ENCODE measurements at places on chromosomes 1 and 21.
A peak's percentile ranks its signal among the peaks of the same experiment; 100 is the strongest.

DNA sequence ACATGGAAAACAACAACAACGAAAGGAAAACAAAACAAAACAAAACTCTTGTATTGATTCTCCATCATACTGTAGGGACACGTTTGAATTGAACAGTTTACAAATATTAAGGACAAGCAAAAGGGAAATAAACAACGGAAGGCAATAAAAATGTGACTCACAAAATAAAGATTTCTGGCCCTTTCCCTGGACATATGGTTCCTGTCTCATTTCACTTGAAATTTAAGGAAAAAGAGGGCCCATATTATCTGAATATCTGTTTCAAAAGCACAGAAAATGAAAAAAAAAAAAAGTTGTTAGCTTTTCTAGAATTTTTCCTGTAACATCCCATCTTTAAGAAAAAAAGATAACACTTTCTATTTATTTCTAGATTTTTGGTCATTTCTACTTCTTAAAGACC is 3.6 kb upstream of the PKN2 start:
- no peak for DNase-seq

DNA sequence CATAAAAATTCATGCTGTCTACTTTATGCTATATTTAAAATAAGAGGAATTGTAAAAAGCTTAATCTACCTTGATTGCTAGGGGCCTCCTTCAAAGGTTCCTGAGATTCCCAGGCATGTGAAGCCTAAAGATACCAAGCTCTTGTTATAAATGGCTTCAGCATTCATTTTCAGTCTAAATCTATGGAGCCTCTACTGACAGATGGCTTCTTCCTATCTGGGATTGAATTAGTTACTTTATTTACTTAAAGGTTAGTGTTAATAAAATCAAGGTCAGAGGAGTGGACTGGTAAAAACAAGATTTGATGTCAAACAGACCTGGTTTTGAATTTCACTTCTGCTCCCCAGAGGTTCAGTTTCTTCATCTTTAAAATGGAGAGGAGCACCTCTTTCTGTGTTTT is 93.7 kb downstream of the TNNI3K start:
- DNase-seq = no peak

GRCh38 chr21:45279446-45280177 is 8.1 kb downstream of the POFUT2 start:
- DNase-seq = no peak

- no peak for DNase-seq
Measured at GRCh38 chr1:112440574-112440973, 44.6 kb downstream of the CTTNBP2NL start.

- DNase-seq = no peak
Measured at GRCh38 chr1:66243548-66244130, 290.3 kb upstream of the SGIP1 start.

- peak; percentile 47 for DNase-seq
Measured at GRCh38 chr1:160710517-160711252, 937 bp downstream of the CD48 start.

DNA sequence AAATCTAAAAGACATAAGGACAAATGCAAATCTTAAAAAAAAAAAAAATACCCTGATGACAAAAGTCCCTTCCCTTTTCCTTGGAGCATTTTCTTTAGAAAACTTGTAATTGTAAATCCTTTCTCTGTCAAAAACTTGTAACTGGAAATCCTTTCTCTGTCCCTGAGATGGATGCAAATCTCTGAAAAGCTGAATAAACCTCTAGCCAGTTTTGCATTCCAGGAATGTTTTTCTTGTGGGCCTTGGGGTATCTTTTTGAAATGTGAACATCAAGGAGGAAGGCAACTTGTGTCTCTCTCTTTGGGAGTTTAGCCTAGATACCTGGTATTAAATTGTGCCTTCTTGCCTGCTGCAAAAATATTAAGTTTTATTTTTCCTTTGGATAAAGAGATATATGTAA is 305.3 kb downstream of the KCNT2 start:
- no peak for DNase-seq

DNA sequence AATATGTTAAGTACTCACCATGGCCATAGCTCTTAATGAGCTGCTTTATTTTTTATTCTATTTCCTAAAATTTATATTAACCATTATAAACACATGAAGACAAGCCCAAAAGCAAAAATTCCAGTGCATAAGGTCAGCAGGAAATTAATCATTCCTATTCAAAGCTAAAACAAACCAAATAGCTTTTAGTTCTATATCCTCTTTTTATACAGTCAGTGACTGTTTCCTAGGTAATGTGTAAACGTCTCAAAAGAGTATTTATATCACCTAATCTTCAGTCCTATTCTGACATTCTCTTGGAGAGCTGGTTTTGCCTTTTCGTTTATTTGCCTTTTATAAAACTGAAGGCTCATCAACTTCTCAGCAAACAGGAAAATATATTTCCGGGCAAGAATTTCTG is 4.2 kb downstream of the GOLPH3L start:
- no peak for DNase-seq

DNA sequence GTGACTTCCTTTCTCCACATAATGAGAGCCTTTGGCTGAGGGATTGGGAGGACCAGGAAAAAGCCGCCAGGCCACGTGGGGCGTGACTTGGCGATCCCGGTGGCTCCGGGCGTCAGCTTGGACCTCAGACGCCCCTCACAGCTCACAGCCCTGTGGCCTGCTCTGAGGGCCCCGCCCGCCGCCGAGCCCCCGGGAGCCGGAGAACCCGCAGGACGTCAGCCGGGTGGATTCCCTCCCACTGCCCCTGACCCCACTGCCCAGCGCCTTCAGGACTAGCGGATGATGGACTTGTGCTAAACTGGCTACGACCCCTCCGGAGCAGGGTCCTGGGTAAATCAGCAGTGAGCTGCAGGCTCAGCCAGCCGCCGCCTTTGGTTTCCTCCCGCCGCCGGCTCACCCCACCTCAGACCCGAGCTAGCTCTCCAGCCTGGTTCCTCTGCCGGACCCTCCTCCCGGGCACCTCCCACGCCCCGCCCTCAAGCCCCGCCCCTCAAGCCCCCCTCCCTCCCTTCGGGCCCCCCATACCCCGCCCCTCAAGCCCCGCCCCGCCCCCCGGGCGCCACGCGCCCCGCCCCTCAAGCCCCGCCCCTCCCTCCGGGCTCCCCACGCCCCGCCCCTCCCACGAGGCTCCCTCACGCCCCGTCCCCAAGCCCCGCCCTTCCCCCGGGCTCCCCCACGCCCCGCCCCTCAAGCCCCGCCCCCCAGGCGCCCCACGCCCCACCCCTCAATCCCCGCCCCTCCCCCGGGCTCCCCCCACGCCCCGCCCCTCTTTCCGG is 10.0 kb upstream of the FAAP20 start:
- peak; percentile 77 for DNase-seq

- no peak for DNase-seq
Measured at GRCh38 chr1:197912739-197913494, 4.3 kb upstream of the LHX9 start.

GRCh38 chr1:203652724-203653461 is 26.3 kb downstream of the ATP2B4 start:
- no peak for DNase-seq

DNA sequence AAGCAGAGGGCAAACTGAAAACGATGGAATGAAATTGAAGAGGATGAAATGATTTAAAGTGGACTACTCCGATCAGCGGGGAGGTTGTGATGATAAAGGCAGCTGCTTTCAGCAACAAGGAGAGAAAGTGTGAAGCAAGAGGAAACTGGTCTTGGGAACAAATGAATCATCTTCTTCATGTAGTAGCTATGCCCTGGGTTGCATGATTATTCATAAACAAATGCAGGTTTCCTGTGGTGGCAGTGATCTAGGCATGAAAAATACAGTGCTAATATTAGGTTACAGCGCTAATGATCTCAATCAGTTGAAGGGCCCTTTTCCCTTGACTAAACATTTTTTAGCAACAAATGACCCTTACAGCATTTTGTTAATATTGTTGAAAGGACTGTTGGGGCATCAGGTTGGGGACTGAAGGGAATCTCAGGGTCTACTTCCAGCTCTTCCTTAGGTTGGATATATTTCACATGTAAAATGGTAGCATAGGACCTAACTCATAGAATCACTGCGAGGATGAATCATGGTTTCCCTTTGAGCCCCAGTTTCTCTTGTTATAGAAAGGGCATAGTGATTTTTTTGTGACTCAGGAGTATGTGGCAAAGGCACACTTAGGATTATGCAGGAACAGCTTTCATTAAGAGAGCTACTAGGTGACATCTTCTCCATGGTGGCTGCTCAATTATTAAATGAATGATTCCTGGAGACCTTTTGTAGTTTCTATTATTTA is 1.9 kb upstream of the ZFYVE9 start:
- DNase-seq = peak; percentile 82

DNA sequence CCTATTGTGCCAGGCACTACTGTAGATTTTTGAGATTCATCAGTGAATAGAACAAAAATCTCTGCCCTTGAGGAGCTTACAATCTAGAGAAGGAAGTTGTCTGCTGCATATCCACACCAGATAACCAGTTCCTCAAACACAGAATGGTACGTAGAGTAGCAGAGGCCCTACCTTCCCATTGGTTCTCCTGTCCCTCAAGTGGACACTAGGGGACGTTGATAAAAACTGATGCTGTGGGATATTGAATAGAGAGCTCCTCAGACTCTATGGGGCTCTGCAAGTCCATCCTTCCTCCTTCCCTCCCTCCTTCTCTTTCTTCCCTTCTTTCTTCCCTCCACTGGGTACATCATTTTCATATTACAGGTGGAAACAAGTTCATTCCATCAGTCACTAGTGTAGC is 371.3 kb downstream of the PBX1 start:
- DNase-seq = no peak

GRCh38 chr1:246592695-246593094 is 26.4 kb downstream of the CNST start:
- DNase-seq = no peak

GRCh38 chr1:154773551-154773950 is 96.5 kb downstream of the KCNN3 start:
- no peak for DNase-seq

DNA sequence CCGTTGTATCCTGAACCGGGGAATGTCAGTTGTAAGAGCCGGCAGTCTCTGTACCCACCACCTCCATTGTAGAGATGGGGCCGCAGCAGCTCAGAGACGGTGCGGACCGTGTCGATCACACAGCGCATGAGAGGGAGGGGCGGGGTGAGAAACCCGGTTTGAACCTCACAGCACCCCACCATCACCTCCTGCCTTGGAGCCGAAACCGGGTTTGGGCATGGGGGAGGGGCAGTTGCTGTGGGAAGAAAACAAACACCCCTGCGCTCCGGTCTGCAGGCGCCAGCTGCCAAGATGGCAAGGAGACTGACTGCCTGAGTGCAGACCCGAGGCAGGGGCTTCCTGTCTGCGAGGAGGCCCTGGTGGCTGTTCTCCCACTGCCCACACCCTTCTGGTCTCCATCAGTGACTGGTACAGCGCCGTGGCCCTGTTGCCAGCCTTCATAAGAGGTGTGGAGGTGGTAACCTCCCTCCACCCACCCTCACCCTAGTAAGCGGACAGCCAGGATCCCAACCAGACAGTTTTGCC is 69.2 kb upstream of the SSBP3 start:
- DNase-seq = no peak

DNA sequence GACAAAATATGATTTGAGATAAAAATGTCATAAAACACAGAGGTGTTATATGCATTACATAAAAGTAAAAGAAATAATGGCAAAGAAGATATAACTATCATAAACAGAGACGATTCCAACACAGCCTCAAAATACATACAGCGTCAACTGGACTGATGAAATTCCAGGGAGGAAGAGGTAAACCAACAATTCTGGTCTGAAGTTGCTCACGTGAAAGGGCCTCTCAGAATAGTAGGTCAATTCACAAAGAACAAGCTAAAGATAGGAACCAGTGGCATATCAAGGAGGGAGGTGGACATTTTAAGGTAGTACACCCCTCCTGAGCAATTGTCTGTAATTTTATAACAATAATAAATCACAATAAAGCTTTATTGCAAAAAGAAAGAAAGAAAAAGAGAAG is 18.6 kb downstream of the SLC2A5 start:
- DNase-seq = no peak

- DNase-seq = peak; percentile 63
Measured at GRCh38 chr1:16078925-16079656, 5.6 kb upstream of the FAM131C start.

DNA sequence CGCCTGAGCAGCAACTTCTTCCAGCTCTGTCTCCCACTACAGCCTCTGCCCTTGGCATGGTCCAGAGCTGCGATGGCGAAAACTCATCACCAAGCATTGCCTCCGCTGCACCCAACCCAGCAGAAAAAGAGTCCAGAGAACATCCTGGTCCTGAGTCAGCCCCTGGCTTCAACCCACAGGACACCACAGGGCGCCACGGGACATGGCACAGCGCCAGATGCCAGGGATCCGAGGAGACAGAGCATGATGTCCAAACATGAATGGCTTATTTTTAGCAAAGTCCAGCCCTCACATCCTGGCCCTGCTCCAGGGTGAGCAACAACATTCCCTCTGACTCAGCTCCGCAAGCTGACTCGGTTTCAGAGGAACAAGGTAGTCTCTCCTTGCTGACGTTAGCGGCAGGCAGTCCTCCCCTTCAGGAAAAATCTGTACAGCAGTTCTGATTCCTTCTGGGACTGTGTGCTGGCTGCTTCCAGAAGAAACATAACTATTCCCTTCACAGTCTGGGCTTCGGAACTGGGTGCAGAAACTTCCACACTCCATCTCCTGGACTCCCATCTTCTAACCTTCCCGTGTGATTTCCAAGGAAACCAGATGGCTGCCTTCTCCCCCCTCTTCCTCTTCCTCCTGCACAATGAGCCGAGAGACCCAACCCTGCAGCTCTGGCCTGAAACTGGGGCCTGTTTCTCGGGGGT is 131.3 kb downstream of the TOMM20 start:
- peak; percentile 95 for DNase-seq

DNA sequence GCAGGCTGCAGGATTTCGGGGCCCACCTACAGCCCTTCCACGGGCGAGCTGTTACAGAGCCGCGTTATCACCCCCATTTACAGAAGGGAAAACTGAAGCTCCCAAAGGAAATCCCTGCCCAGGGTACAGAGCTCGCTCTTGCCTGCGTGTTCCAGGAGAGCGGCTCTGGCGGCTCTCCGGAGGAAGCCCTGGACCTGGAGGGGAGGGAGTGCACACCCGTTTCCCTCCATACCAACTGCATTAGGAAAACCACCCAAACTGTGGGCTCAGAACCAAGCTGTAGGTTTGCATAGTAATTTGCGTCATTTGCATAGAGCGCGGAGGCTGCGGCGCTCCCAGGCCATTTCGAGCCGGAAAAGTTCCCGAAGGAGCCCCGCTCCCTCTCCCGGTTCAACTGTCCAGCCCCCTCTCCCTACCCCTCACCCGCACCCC is 24.7 kb upstream of the ADGRB2 start:
- DNase-seq = no peak
